ENCODE measurements at places on chromosomes 2 and 18. TPM values are rescaled to one million over a fixed set of nuclear protein-coding genes. Genes with fewer than 3 reads are reported as not detected.

GRCh38 chr18:48050176-48050575 is 119.7 kb upstream of the SMAD2 start:
- DNase-seq: no peak

AQP4 gene
- total RNA-seq: 12.7 TPM

- no peak for DNase-seq
Measured at GRCh38 chr2:72581560-72582181, 244.2 kb downstream of the EXOC6B start.

DNA sequence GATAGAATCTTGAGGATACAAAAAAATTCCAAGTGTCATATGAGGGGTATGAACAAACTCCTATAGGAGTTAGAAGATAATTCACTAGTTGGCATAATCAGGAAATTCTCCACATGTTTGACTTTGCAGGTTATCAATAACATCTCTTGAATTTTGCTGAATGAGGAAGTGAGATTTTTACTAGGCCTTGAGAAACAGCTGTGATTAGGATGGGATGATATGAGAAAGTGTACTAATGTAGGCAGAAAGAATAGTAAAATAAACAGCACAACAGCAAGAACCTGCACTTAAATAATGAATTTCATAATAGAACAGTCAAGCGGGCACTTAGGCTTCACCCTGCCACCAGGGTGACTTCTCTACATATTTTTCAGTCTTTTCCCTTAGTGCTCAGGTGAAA is 570.8 kb upstream of the CRIM1 start:
- no peak for DNase-seq

GRCh38 chr2:84901593-84902120 is 3.8 kb upstream of the TMSB10 start:
- no peak for DNase-seq

IL18RAP gene
- 0.38 TPM for total RNA-seq

METTL4 gene
- 3.7 TPM for total RNA-seq

DNA sequence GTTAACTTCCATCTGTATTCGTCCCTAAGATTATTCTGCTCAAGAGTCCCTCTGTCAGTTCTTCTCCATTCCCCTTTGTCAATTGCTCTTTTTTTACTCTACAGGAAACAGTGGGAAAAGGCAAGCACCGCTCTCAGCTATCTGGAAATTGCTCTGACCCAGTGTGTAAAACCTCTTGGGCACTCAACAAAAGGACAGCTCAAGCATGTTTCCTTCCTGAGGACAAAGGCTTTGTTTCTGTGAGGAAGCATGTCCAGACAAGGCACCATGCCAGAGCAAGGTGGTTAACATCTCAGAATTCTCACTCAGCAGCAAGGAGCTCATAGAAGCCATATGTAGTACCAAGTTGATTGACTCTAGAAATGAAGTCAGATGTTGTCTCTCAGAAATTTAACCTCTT is 735.6 kb downstream of the TSN start:
- DNase-seq: no peak

DNA sequence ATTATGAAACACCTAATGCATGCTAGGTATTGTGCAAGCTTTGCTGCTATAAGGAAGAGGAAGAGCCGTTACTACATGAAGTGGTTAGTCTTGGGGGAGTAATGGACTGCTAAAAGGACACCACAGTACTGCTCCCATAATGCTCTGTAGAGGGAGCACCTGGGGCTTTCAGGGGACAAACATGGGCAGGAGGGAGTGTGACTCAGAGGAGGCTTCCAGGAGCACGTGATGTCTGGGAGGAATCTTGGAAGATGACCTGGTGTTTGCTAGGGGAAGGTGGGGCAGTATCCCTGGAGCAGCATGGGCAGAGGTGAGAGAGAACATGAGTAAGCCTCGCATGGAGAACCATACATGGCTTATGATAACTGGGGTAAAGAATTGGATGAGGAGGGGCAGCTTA is 18.8 kb downstream of the MAPK4 start:
- DNase-seq: no peak

DNA sequence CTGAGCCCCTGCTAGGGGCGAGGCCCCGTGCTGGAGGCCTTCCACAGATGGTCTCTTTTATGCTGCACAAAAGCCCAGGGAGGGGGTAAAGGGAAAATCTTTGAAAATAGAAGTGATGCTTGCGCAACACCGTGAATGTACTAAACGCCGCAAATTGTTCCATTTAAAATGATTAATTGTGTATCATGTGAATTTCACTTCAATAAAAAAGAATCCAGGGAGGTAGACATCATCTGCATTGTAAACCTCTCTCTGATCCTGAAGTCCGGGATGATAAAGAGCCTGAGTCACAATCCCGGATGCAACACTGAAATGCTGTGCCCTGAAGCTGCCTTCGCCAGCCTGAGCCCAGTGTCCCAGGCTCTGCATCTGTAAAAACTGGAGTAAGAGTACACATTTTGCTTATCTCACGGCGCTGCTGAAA is 107.7 kb upstream of the PPP1CB start:
- no peak for DNase-seq

GEN1 gene
- 2.7 TPM for total RNA-seq

- DNase-seq: no peak
Measured at GRCh38 chr2:232551250-232551638, 755 bp downstream of the EIF4E2 start.

- DNase-seq: no peak
Measured at GRCh38 chr2:84613082-84613481, 96.8 kb downstream of the DNAH6 start.

NCL gene
- total RNA-seq: 622 TPM

DNA sequence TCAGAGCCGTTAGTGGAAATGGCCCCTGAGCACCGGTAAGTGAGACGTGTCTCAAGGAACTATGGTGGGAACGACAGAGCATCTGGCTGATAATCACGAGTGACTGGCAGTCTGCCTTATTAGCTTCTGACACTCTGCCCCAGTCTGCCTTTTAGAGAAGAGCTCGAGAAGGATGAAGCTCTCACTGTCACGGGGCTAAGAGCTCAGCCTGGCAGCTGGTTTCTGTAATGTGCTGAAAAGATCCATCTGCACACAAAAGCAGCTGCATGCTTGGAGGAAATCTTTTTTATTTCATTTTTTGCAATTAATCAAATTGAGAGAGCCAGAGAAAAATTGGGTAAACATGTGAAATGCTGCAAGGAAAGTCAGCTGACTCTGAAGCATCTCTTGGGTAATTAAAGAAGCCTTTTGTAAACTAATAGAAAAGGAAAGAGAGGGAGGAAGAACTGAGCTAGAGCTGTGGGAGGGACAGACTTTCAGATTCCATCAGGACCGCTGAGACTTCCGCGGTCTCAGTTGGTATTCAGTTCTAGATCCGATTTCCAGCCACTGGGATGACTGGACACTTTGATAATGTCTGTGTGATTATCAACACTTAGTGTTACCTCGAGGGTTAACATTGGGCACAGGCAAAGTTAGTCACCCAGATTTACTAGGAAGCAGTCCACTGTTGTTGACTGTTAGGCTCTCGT is 24.4 kb downstream of the MBP start:
- DNase-seq: no peak

DNA sequence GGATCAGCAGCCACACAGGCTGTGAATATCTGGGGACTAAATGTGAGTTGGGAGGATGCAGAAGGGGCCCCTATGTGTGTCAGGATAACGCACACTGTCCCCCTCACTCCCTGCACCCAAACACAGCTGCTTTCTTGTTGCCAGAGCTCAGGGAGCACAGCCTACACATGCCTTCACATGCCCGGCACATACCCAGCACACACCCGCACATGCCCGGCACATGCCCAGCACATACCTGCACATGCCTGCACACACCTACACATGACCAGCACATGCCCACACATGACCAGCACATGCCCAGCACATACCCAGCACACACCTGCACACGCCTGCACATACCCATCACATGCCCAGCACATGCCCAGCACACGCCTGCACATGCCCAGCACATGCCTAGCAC is 75.6 kb downstream of the TPO start:
- no peak for DNase-seq

CD207 gene
- total RNA-seq: 0.59 TPM

ALLC gene
- total RNA-seq: not detected

- DNase-seq: peak; percentile 35
Measured at GRCh38 chr2:37855283-37856041, 69.6 kb upstream of the RMDN2 start.

DNA sequence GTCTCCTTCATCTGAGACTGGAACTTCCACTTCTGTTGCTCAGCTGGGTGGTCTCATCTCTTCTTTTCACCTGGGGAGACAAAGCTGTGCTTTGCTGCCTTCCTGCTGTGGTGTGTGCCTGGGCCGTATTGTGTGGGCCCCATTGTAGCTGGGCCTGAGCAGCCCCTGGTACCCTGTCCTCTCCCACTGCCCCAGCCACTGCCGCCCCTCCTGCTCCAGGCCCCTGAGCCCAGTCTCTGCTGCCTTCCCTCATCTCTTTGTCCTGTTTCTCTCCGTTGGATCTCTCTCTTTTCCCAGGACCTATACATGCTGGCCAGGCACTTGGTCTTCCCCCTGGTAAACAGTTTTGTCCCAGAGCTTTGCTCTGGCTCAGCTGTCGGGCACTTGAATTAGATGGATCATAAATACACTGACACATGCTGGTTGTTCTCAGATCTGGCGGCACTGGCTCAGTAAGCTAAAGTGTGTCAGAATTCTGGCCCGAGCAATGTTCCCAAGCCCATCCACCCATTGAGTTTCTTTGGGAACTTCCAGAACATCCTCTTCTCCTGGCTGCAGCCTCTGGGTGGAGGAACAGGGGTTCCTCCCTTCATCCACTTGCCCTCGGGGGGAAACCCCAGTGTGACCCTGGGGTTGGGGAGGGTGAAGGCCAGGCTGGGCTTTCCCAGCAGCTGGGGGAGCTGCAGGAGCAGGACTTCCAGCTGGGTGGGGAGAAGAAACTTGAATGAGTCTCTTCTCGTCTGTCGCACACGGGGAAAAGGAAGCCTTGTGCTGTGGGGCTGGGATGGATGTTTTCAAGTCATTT is 99.0 kb downstream of the DGKD start:
- no peak for DNase-seq

GDF7 gene
- 0.04 TPM for total RNA-seq

- DNase-seq: no peak
Measured at GRCh38 chr2:232183279-232183678, 195.3 kb upstream of the ALPP start.

- no peak for DNase-seq
Measured at GRCh38 chr2:175003875-175004729, 1.1 kb downstream of the CHN1 start.

DNA sequence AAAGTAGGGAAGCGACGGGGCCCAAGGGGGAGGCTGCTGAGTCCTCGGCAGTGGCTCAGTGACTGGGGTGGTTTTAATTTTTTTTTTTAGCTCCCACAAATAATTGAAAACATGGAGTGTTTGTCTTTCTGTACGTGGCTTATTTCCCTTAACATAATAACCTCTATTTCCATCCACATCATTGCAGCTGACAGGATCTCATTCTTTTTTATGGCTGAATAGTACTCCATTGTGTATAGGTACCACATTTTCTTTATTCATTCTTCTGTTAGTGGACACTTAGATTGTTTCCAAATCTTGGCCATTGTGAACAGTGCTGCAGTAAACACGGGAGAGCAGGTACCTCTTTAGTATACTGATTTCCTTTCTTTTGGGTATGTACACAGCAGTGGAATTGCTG is 65.1 kb downstream of the ASAP2 start:
- DNase-seq: no peak

GRCh38 chr2:229784791-229785190 is 70.4 kb upstream of the DNER start:
- DNase-seq: no peak

INSIG2 gene
- total RNA-seq: 7.5 TPM

DNA sequence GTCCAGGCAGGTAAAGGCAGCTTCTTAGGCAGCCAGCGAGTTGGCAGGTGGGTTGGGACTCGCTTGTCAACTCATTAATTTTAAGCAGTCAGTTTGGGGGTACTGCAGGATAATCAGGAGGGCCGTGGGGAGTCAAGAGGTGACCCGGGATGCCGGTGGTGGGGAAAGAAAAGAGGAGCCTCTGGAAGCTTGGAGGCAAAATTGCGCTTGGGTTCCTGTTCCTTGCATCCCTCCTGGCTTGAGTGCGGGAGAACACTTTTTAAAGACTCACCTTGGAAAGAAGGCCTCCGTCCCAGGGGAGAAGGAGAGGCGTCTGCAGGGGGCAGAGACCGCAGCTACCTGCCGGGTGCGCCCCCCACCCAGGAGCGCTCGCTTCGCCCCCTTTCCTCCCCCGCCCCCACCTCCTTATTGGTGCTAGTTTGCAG is at the start of gene KCNJ3:
Gene KCNJ3 (plus strand): TSS at position 400 of the 425 bp plus-strand sequence. CDS start 81 bp downstream, outside the sequence.
- no peak for DNase-seq

- no peak for DNase-seq
Measured at GRCh38 chr2:10892796-10893350, 18.9 kb upstream of the KCNF1 start.

- no peak for DNase-seq
Measured at GRCh38 chr2:158519481-158519880, 62.7 kb downstream of the PKP4 start.

SEPTIN10 gene
- 39.8 TPM for total RNA-seq

AGXT gene
- not detected for total RNA-seq

DNA sequence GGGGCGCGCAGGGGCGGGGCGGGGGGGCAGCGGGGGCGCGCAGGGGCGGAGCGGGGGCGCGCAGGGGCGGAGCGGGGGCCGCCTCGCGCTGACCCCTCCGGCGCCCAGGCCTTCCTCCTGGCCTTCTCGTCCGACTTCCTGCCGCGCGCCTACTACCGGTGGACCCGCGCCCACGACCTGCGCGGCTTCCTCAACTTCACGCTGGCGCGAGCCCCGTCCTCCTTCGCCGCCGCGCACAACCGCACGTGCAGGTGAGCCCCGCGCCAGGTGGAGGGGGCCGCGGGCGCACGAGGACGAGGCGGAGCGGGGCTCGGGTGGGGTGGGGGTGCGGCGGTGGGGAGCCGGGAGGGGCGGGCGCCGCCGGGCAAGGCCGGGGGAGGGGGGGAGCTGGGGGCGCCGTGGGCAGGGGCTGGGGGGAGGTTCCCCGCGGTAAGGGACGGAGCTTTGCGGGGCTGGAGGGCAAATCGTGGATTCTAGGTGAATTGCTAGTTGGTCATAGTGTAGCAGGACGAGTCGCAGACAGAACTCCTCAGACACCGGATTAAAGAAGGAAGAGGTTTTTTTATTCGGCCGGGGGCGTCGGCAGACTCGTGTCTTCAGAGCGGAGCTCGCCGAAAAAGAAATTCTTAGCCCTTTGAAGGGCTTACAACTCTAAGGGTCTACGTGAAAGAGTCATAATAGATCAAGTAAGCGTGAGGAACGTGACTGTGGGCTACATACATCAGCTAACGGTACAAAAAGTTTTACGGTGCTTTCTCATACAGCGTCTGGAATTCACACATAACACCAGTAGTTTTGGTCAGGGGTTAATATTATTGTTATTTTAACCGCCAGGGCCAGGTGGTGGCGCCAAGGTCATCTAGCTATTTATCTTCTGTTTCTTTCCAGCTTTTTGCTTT is 29.9 kb downstream of the ANO7 start:
- DNase-seq: peak; percentile 81

IMPA2 gene
- total RNA-seq: 272 TPM

DNA sequence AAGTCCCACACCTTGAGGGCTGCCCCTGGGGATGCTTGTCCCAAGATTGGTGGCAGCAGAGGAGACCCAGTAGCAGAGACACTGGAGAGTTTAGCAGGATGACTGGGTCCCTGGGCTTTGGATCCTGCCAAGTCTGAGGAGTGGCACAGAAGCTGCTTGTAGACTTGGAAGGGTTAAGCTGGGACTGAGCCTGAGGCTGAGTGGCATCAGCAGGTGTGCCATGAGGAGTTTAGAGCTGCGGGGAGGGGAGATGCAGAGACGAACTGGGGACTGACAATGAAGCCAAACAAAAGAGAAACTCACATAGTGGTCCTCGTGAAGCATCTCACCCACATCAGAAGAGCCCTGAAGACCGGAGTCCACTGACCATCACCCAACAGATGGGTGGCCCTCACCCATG is 329.7 kb upstream of the KLHL29 start:
- no peak for DNase-seq
